Activated CD4-positive, alpha-beta T cell treated with anti-CD3 and anti-CD28 coated beads, Interleukin-2, amount 10 ng/mL, durations not matched to agents 7 days and 5 days (primary cell): ENCODE measurements at places on chromosomes 12 and 14. TPM values are rescaled to one million over a fixed set of nuclear protein-coding genes. Genes with fewer than 3 reads are reported as not detected.

DNA sequence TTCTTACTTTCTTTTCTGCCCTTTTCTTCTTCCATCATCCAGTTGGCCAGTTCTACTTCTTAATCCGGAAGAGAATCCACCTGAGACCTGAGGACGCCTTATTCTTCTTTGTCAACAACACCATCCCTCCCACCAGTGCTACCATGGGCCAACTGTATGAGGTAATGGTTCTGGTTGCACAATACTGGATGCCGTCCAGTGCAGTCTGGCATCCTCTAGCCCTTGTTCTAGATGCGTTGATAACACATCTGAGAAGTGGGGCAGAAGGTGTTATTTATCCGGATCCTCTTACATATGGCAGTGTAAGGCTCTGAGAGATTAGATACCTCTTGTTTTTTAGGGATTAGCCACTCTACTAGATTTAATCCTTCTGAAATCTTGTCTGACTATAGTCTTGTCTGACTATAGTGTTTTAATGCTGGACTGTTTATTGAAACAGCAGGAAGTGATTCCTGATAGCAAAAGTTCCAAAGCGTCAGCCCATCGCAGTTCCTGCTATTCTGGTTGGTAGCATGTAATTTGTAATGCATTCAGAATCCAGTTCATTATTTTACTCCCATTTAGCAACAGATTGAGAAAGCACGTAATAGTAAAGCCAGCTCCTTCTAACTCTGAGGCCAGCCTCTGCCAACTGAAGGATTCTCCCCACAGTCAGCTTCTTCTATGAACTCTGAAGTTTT lies 7.9 kb downstream of the GABARAPL1 start:
- DNase-seq: no peak

GRCh38 chr12:131867471-131867870 lies 27.0 kb upstream of the ULK1 start:
- no peak for DNase-seq

GRCh38 chr12:93430280-93430679 lies 11.5 kb downstream of the UBE2N start:
- no peak for DNase-seq

DNA sequence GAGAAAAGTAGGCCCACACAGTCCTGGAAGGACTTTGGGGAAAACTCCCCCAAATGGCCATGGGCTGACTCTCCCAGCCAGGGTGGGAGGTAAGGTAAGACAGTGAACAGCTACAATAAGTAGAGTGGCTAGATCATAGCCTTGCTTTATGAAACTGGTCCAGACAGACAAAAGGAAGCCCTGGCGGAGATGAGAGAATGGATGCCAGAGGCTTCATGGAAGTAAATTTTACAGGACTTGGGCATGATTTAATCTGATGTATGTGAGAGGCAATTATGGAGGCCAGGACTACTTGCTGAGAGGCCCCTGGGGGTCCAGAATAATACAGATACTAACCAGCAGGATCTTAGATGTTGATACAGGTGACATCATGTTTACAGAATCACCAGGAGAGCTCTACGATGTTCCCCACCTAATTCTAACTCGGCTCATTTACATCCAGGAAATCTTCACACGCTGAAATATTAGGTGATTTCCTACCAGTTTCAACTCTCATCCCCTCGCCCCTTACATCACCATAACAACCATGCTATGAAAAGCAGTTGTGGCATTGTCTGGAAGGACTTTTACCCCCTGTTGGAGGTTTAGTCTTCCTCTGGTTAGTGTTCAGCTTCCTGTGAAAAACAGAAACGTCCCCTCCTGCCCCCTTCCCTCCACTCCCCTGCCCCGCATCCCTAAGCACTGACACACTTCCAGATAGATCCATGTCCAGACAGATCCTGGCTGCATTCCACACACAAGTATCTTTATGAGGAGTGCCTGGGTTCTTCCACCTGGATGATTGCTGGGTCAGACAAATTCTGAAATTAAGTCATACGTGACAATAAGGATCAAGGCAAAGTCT lies 39.5 kb upstream of the NT5DC3 start:
- no peak for DNase-seq

DNA sequence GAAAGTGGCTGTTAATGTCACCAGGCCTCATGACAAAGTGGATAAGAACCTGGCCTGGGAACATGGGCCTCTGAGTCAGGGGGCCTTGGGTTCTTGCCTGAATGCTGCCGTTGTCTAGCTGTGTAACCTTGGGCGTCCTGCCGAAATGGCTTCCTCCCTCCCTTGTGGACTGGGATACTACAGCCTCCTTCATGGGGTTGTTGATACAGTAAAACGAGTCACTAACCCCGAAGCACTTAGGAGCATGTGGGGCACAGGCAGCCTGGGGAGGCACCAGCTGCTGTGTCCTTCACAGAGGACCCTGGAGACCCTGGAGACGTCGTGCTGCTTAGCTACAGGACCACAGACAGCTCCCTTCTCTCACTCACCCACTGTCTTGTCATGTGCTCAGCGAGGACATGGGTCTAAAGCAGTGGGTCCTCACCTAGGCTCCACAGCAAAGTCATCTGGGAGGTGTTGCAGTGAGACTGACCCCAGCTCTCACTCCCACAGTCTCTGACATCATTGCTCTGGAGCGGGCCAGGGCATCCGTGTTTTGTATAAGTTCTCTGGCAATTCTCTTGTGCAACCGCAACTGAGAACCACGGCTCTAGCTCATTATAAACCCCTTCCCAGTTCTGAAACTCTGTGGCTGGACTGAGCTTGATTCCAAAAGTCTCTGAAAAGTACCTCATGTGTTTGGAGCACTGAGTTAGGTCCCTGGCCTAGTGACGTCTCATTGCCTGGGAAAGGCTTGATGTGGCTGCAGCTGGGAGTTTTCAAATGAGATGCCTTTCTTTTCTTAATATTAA lies 42.1 kb downstream of the SERPINA3 start:
- no peak for DNase-seq

DNA sequence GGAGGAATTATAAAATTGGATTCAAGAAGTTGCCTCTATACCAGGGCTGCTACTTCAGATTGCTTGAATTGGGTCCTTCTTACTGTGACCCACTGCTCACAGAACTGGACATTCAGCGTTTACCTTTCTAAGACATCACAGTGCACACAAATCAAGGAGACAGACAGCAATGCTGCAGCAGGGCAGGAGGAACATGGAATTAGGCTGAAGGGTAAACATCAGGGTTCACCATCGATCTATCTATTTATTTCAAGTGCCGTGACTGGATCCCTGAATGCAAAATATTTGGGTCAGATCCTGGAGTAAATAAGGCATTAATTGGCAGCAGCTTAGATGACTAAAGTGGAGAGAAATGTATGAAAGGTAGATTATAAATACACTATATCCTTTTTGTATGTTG lies 76.9 kb upstream of the HMGA2 start:
- DNase-seq: no peak

- no peak for DNase-seq
Observed at GRCh38 chr14:69647213-69647612, 35.8 kb downstream of the SUSD6 start.

- no peak for DNase-seq
Observed at GRCh38 chr12:111269718-111270117, 99.2 kb downstream of the PHETA1 start.

DNA sequence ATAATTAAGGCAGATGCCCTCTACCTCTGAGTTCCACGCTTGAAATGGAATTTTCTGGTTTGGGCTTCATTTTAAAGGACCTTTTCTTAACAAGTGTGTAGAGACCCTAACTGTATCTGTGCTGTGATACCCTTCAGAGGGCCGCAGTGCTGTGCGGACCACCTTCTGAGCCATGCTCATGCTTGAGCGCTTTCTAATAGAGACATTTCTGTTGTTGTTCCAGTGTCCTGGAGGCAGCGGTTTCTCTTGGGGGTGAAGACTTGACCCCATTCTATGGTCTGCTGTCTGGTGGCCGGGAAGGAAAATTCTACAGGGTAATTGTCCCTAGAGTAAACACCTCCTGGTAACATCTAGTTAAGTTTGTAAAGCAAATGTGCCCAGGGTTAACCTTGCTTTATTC lies 46.7 kb upstream of the BCL7A start:
- no peak for DNase-seq

DNA sequence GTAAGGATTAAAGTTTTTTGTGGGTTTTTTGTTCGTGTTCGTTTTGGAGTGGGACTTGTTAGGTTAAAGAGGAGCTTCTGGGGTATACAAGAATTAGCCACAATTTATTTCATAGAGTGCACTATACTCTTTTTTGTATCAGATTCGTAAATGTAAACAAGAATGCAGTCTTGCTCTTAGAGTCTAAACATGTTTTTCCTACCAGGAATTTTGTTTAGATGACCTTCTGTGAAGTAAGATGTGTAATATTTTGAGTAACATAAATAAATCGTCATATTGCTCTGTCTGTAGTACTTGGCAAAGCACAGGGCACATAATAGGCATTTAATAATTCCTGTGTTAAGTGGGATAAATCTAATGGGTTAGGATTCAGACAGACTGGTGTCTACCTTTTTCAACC lies 9.6 kb downstream of the CNOT2 start:
- no peak for DNase-seq

GRCh38 chr12:24246934-24247333 lies 297.5 kb upstream of the SOX5 start:
- no peak for DNase-seq

- no peak for DNase-seq
Observed at GRCh38 chr14:87368751-87369150, 624.2 kb downstream of the GALC start.

DNA sequence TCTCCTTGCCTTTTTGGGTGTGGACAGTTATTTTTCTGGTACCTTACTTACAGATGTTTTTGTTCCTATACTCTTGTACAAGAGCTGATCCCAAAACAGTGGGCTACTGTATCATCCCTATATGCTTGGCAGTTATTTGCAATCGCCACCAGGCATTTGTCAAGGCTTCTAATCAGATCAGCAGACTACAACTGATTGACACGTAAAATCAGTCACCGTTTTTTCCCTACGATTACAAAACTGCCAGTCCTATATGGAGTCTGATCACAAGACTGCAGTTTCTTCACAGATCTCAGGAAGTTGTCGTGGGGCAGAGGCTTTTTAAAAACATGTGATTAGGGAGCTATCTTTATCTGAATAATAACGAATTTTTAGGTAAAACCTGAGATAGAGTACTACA lies 1.3 kb downstream of the LYSET start:
- DNase-seq: no peak

DNA sequence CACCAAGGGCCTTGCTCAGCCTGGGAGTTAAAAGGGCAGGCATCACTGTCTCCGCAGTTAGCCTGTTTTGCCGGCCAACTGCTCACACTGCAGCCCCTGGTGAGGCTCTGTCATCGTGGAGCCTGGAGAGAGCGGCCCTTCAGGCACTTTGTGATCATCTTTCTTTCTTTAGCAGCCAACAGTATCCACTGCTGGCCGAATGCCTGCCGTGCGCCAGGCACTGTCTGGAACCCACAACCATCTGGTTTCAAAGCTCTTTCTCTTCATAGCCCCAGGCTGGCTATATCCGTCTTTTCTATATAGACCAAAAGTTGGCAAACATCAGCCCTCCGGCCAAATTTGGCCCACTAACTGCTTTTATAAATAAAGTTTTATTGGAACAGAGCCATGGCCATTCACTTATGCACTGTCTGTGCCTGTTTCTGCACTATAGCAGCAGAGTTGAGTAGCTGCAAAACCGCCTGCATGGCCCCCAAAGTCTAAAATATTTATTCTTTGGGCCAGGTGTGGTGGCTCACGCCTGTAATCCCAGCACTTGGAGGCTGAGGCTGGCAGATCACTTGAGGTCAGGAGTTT lies 29.5 kb downstream of the SLC8B1 start:
- no peak for DNase-seq

DNA sequence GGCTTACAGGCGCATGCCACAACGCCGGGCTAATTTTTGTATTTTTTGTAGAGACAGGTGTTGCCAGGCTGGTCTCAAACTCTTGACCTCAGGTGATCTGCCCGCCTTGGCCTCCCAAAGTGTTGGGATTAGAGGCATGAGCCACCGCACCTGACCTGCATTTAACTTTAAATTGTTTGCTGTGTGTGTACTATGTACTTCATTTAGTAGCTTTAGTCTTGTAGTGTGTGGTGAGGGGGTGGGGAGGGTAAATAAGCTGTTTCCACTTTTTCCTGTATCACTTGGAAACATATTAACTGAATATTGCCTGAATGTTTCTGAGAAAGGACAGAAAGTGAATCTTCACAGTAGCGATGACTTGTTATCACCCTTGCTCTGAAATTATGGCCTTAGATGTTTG lies 8.5 kb downstream of the DLST start:
- DNase-seq: no peak

DNA sequence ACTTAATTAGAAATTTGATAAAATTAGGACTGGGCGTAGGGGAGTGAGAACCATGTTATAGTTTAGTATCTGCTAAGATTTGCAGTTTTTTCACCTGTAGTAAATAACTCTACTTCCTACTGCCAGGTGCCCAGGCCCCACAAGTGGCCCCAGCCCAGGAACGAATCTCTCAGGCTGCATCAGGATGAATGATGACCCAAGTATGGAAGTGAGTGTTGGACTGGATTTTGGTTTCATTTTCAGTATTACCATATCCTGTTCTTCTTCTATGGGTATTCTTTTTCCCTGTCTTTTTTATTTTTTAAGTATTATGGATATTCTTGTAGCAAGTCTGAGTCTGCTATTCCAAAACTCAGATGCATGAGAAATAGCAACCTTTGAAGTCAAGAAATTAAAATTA lies 120.3 kb upstream of the BCAT1 start:
- DNase-seq: no peak

DNA sequence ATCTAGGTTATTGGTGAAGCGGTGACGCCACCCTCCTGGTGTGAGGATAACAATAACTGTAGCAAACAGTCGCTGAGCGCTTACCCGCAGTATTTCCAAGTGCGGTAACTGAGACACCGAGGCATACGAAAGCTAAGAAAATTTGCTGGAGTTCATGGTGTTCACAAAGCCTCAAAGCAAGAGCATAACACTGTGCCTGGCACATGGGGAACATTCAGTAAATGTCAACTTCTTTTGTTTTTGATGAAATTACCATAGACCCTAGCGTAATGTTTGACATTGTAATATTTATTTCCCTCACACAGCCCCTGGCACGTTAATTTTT lies 767 bp downstream of the YEATS4 start:
- no peak for DNase-seq

DNA sequence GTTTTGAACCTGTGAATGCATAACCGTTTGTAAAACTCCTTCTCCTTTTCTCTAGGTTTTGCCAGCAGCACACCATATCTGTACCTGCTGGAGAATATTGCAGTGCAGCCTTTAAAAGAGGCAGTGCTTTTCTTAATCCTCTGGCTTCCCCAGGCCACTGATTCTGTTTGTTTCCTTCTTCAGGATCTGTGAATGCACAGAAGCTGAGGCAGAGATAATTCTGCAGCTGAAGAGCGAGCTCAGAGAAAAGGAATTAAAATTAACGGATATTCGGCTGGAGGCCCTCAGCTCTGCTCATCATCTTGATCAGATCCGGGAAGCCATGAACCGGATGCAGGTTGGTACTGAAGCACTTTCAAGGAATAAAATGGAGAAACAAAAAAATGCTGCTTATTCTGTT lies 348.7 kb downstream of the NAV3 start:
- no peak for DNase-seq

SOX5 gene
- total RNA-seq: not detected

ERBB3 gene
- 1.3 TPM for total RNA-seq

NFATC4 gene
- total RNA-seq: not detected

PMCH gene
- not detected for total RNA-seq

RPL10L gene
- not detected for total RNA-seq

ACSM4 gene
- total RNA-seq: not detected

ANO2 gene
- total RNA-seq: not detected

MGAT4C gene
- total RNA-seq: not detected

OXA1L gene
- total RNA-seq: 122 TPM

TAS2R19 gene
- total RNA-seq: 3.0 TPM

NTN4 gene
- total RNA-seq: 0.40 TPM

AHSA1 gene
- 245 TPM for total RNA-seq

CAPZA3 gene
- not detected for total RNA-seq

PLEK2 gene
- 0.45 TPM for total RNA-seq
